GM13977 (cell line): ENCODE measurements at places on chromosomes 2 and 18.

DNA sequence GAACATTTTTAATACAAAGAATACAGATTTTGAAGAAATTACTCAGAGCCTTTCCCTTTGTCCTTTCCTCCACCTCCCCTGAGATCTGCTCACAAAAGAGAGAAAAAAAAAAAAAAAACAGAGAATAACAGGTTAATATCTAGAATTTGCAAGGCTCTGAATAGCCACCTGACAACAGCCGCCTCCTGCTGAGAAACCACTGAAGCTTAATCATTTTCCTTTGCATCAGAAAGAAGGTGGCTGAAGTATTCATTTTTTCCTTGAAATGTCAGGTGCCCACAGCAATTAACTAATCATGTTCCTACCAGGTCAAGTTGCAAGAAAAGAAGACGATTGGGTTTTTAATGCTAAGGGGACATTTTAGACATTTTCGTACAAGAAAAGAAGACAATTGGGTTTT lies 21.2 kb downstream of the CNTNAP5 start:
- no peak for DNase-seq

- DNase-seq = peak; percentile 50
Observed at GRCh38 chr2:131156452-131157149, 51.5 kb downstream of the PLEKHB2 start.

- no peak for DNase-seq
Observed at GRCh38 chr2:124698979-124699565, 674.0 kb downstream of the CNTNAP5 start.

DNA sequence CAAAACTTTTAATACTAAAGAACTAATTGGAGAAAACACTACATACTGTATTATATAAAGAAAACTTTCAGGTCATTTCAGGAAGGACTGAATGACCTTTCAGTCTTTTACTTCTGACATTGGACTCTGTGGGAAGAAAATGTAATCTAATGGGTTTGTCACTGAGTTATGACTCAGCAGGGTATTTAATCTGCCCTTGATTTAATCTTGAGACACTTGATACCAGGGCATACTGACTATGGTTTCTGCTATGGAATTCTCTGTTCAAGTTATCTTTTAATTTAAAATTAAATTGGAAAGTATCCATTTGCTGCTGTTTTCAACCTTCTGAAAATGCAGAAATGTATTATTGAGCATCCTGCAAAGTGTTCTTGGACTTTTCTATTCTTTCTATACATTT lies 354.2 kb upstream of the GALNT5 start:
- no peak for DNase-seq

GRCh38 chr2:134073023-134073422 lies 180.8 kb upstream of the MGAT5 start:
- DNase-seq = no peak

GRCh38 chr18:31246460-31246859 lies 71.5 kb upstream of the DSG1 start:
- no peak for DNase-seq

DNA sequence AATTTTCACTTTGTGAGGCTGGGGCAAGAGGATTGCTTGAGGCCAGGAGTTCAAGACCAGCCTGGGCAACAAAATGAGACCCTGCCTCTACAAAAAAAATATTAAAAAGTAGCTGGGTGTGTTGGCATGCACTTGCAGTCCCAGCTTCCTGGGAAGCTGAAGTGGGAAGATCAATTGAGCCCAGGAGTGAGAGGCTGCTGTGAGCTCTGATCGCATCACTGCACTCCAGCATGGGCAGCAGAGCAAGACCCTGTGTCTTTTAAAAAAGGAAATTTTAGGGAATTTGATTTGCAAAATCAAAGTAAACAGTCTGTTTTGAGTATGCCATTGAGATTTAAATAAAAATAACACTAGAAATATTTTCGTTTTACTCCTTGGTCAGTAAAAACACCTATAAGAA lies 27.4 kb downstream of the ATG16L1 start:
- DNase-seq = no peak

GRCh38 chr18:2111456-2111855 lies 459.8 kb downstream of the METTL4 start:
- no peak for DNase-seq

DNA sequence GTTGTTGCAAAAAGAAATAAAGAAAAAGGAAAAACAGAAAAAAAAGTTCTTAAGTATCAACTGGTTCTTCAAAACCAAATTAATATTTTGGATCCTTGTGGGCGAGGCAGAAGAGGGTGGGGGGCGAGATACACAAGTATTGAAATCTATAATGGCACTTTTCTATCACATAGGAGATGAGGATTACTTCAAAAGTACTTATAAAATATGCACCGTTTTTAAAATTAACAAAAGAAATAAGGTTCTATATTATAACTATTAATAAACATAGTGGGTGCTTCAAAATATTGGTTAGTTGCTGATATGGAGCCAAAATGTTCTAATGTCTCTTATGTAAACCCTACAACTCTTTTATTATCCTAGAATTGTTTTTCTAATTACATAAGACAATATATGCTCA lies 2.1 kb downstream of the FECH start:
- no peak for DNase-seq

GRCh38 chr2:240369801-240370585 lies 65.5 kb upstream of the GPC1 start:
- no peak for DNase-seq
